ENCODE measurements at places on chromosomes 16 and 17.
A peak's percentile ranks its signal among the peaks of the same experiment; 100 is the strongest.

- DNase-seq = no peak
Observed at GRCh38 chr17:36791150-36791941, 145.9 kb upstream of the LHX1 start.

- peak; percentile 71 for DNase-seq
Observed at GRCh38 chr17:17783116-17783824, 53.5 kb downstream of the SREBF1 start.

DNA sequence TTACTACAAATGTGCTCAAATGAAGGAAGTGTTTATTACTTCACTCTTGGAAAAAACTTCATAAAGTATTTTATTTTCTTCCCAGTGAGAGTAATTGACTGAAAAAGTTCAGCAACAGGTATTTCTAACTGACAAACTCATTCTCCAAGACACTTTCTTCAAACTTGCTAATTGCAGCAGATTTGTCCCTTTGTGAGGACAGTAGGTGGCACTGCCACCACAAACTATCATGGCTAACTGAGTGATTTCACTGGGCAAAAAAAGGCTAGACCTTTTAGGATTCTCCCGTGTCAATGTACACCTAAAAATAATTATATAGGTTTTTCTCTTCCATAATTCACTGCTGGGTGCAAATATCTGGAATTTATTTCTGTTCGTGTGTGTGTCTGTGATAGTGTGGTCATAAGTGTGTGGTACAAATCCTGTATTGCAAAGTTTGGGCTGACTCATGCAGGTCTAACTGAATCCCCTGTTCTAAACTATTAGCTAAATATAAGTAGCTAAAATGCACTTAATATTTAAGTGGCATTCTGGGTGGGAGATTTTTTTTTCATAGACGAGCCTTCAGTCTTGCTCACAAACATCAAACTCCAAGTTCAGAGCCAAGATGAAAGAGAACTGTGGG lies 3.9 kb downstream of the HS3ST3A1 start:
- peak; percentile 68 for DNase-seq

GRCh38 chr17:40358323-40359038 lies 6.1 kb downstream of the GJD3 start:
- peak; percentile 89 for DNase-seq

- DNase-seq = no peak
Observed at GRCh38 chr16:25052151-25052511, 37.0 kb upstream of the ARHGAP17 start.

DNA sequence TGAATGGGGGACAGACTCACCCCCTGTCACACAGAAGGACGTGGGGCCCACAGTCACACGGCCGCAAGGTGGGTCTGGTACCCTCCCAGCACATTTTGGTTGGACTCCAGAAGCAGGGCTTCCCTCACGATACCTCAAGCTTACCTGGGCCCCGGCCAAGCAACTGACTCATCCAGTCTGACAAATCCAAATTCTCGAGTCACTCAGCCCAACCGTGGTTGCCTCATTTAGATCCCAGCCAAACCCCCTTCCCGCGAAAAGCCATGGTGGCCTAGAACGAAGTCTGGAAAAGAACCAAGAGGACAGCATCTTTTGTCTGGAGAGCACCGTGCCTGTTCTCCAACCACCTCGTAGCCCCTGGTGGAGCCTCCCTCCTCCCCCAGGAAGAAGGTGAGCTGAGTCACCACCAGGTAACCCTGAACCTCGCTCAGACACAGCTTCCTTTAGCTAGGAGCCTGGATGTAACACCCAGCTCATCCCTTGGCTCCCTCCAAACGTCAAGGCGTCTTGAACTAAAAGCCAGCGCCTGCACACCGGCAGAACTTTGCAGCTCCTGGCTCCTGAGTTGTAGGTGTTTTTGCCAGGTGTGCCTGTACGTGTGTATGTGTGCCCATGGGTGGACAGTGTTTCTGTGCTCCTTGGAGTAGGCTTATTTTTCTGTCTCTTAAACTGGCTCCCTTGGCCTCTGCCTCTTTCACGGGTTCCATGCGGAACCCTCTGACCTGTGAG lies 78.9 kb downstream of the CMIP start:
- peak; percentile 6 for DNase-seq

DNA sequence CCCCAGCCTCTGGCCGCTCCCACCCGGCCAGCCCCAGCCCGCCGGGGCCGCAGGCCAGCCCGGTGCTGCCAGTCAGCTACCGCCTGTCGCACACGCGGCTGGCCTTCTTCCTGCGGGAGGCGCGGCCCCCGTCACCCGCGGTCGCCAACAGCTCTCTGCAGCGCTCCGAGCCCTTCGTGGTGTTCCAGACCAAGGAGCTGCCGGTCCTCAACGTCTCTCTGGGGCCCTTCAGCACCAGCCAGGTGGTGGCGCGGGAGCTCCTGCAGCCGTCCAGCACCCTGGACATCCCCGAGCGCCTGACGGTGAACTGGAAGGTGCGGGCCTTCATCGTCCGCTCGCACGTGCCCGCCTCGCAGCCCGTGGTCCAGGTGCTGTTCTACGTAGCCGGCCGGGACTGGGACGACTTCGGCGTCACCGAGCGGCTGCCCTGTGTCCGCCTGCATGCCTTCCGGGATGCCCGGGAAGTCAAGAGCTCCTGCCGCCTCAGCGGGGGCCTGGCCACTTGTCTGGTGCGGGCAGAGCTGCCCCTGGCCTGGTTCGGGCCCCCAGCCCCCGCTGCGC lies 46.8 kb downstream of the TMEM132E start:
- DNase-seq = no peak

DNA sequence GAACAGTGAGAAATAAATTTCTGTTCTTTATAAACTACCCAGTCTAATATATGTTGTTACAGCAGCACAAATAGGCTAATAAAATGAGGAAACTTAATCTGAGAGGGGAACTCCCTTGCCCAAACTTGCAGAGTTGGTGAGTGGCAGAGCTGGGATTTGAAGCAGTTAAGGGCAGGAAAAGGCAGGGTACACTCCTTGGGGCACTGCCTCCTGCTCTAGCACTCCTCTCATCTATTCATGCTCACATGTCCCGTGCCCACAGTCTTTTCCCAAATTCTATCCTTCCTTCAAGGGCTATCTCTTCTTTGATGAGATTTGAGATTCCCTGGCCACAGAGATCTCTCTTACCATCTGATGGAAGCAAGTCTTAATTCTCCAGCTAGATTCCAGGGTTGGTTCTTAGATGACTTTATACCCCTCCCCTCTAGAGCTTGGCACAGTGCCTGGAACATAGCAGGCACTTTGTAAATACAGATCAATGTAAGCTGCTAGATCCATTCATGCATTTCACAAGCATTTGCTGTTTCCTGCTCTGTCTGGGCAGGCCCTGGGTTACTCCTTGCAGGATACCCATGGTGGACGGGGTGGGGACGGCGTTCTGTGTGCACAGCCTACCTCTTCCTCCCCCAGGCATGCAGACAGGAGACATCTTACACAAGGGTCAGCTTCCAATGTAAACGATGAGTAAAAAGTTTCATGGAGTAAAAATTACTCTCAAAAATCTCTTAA lies 39.2 kb upstream of the ABCC12 start:
- no peak for DNase-seq

DNA sequence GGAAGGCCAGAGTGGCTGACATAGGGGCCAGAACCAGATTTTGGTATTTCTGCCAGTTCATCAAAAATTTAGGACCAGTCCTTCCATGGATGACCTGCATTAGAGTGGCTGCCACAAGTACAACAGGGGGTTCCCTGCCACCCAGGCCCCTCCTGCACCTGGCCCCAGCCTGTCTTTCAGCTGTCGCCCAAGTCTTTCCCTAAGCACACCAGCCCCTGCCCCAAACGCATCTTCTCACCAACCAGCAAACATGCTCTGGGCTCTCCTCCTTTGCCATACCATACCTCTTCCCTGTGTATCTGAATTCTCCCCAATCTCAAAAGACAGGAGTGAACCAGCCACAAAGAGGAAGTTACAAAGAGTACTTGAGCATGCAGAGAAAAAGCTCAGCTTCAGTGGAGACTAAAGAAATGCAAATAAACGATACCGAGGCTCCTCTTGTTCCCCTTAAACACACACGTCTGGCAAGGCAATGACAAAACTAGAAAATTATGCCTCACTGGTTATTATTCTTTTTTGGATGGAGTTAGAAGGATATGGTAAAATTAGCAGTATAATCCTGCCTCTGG lies 130.6 kb downstream of the DYNLRB2 start:
- DNase-seq = no peak

DNA sequence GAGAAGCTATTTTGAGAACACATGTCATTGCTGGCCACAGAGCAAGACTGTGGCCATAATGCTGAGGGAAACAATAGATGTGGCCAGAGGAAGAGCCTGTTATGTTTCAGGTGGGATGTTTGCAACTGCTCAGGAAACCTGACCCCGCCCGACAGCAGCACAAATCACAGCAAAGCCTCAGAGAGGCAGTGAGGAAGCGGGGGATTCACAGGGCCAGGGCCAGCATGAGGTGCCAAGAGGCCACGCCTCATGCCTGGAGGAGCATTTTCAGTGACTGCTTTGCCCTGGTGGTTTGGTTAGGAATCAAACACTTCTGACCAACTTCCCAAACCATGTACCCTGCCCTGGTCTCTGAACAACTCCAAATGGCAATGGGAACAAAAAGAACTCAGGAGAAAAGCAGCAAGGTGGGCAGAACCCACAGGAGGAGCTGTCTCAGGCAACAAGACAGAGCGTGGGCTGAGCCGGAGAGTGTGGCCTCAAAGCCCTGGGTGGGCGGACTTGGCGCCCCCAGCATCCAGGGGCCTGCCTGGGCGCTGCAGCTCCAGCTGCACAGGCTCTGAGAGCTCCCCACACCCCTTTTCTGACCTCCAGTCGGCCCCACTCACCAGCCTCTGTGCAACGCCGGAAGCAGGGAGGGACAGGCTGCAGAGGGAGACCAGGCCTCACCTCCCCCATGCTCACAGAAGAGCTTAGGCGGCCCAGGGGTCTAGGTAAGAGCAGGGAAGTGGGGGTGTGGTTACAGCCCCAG lies 20.6 kb downstream of the HIC1 start:
- DNase-seq = no peak

DNA sequence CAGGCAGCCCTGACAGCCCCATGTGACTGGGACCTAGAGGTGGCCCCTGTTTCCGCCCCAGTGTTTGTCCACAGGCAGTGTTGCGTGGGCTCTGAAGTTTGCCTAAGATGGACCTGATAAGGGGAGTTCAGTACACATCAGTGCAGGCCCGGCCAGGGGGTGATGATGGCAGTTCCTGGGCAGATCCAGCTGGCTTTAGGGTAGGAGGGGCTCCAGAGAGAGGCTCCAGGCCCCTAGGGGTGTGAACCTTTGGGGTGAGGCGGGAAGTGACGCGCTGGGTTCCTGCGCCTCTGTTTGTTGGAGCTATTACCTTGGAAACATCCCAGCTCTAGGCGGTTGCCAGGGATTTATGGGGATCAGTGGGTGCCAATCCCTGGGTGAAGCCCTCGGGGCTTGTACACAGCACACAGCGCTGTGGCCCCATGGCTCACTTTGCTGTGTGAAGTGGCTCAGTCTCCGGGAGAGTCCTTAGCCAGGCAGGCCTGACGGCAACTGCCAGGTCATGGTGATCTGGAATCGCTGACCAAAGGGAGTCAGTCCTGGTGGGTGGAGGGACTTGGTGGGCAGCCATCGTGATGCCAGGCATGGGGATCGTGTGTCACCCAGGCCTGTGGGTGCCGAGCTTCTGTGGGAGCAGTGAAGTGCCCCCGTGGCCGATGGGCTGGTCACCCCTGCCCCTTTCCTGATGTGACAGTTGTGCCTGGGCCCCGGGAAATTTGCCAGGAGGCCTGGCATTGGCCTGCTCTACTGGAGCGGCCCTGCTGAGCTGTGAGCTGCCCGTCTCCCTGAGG lies 146.1 kb downstream of the SEC14L1 start:
- no peak for DNase-seq

- DNase-seq = no peak
Observed at GRCh38 chr17:1147664-1148063, 32.1 kb downstream of the ABR start.
